GM23338 (cell line): ENCODE measurements at places on chromosomes 5 and 9.
A peak's percentile ranks its signal among the peaks of the same experiment; 100 is the strongest.

DNA sequence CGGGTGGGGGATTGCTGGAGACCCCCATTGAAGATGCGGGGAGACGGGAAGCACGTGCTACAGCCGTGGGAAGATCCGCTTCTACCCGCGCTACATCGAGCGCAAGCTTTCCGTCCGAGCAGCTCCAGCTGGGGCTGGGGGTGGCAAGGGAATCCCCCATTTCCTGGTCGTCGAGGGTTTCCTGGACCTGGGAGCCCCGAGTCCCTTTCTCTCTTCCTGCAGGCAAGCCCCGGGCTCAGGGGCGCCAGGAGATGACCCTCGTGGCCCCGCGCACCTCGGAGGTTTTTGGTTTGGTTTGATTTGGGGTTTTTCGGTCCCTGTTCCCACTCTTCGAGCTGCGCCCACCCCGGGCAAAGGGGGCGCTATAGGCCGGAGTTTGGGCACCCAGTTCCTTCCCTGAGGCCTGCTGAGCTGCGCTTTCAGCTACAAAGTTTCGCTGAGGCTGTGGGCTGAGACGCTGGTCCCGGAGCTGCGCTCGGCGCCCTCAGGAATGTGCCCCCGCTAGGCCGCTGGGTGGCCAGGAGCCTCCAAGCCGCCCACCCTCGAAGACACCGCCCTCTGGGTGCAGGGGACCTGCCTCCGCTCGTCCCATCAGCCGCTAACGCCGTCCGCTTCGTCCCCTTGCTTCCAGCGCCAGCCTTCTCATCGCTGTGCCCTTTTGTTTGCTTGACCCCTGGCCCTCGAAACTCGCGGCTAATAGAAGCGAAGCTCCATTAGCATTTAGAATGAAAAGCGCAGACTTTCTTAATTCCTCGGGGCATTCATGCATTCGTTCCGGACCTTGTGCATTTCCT lies 2.9 kb downstream of the NR4A3 start:
- H3K27me3 ChIP-seq: peaks cover 95% of the 10 kb centered on the region
- peaks cover 5% of the 10 kb centered on the region; the same call in 1 of the 2 replicates for H3K36me3 ChIP-seq
- peak overlapping the region; percentile 78 for H3K4me3 ChIP-seq
- H3K27ac ChIP-seq: no peak overlapping the region
- DNase-seq: peak; percentile 90
- peaks cover 46% of the 10 kb centered on the region for H3K4me1 ChIP-seq

DNA sequence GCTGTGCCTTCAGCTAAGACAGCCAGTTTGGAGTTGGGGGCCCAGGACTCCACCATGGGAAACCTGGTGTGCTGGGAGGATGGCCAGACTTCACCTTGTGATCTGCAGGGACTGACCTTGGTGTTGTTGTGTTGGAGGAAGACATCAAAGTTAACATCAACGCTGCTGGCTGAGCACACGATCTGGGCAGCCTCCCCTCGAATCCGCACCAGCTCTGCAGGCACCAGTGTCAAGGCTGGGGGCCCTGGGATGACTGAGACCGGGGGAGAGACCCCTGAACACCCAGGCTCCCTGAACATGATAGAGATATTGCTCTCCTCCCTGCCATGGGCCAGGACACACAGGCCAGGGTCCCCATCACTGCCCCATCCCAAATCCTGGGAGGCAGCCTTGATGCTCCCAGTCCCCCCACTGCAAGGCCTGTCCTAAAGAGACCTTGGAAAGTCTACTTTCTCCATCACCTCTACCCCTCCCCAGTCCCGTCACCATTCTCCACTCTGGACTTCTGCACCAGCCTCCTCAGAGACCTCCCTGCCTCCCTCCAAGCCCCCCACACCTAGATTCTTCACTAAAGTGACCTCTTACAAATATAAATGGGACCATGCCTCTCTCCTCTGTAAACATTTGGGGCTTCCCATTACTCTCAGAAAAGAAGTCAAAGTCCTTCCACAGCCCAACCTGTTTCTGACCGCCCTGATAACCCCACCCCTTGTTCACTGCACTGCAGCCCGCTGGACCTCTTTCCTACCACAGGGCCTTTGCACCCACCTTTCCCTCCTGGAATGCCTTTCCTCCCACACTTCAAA lies 8.2 kb downstream of the CSF1R start:
- H3K27ac ChIP-seq: no peak overlapping the region
- H3K27me3 ChIP-seq: no peaks in the 10 kb centered on the region
- peaks cover 12% of the 10 kb centered on the region for H3K4me1 ChIP-seq
- no peak for DNase-seq

GRCh38 chr5:174491265-174491664 lies 233.1 kb upstream of the MSX2 start:
- no peaks in the 10 kb centered on the region for H3K27me3 ChIP-seq
- no peak for DNase-seq
- no peaks in the 10 kb centered on the region for H3K4me1 ChIP-seq
- H3K4me3 ChIP-seq: no peak overlapping the region
- no peak overlapping the region for H3K27ac ChIP-seq
- H3K36me3 ChIP-seq: no peaks in the 10 kb centered on the region

- H3K27me3 ChIP-seq: no peaks in the 10 kb centered on the region
- no peak overlapping the region for H3K4me3 ChIP-seq
- H3K4me1 ChIP-seq: no peaks in the 10 kb centered on the region
- DNase-seq: no peak
- no peaks in the 10 kb centered on the region for H3K36me3 ChIP-seq
- no peak overlapping the region for H3K27ac ChIP-seq
These were observed 143.8 kb downstream of the MAST4 start for GRCh38 chr5:66739951-66740350.

- H3K4me3 ChIP-seq: no peak overlapping the region
- peaks cover 26% of the 10 kb centered on the region for H3K4me1 ChIP-seq
- H3K27me3 ChIP-seq: no peaks in the 10 kb centered on the region
- no peak for DNase-seq
- no peak overlapping the region for H3K27ac ChIP-seq
- no peaks in the 10 kb centered on the region for H3K36me3 ChIP-seq
These were observed 233.8 kb downstream of the GADD45G start for GRCh38 chr9:89838621-89839020.

GRCh38 chr9:116389541-116390302 lies 236.1 kb downstream of the PAPPA start:
- H3K27me3 ChIP-seq: no peaks in the 10 kb centered on the region
- no peaks in the 10 kb centered on the region for H3K36me3 ChIP-seq
- DNase-seq: no peak
- H3K27ac ChIP-seq: no peak overlapping the region
- no peak overlapping the region for H3K4me3 ChIP-seq

- H3K27me3 ChIP-seq: no peaks in the 10 kb centered on the region
- no peak overlapping the region for H3K4me3 ChIP-seq
- no peak for DNase-seq
- H3K27ac ChIP-seq: no peak overlapping the region
These were observed 7.8 kb downstream of the PHYHD1 start for GRCh38 chr9:128928624-128929023.

- no peak overlapping the region for H3K27ac ChIP-seq
- DNase-seq: no peak
- H3K4me1 ChIP-seq: peaks cover 5% of the 10 kb centered on the region; the same call in 1 of the 2 replicates
- no peak overlapping the region for H3K4me3 ChIP-seq
- no peaks in the 10 kb centered on the region for H3K36me3 ChIP-seq
These were observed 198.7 kb downstream of the C9orf50 start for GRCh38 chr9:129422032-129422842.

GRCh38 chr5:127834094-127834531 lies 130.9 kb downstream of the CCDC192 start:
- no peak for DNase-seq
- no peak overlapping the region for H3K4me3 ChIP-seq

GRCh38 chr5:132012371-132013005 lies 1.0 kb upstream of the ACSL6 start:
- peaks cover 8% of the 10 kb centered on the region; the same call in 1 of the 2 replicates for H3K4me1 ChIP-seq
- peaks cover 25% of the 10 kb centered on the region for H3K27me3 ChIP-seq
- H3K36me3 ChIP-seq: no peaks in the 10 kb centered on the region
- peak overlapping the region; percentile 78; the same call in 1 of the 2 replicates for H3K4me3 ChIP-seq
- H3K27ac ChIP-seq: no peak overlapping the region
- peak; percentile 88 for DNase-seq

DNA sequence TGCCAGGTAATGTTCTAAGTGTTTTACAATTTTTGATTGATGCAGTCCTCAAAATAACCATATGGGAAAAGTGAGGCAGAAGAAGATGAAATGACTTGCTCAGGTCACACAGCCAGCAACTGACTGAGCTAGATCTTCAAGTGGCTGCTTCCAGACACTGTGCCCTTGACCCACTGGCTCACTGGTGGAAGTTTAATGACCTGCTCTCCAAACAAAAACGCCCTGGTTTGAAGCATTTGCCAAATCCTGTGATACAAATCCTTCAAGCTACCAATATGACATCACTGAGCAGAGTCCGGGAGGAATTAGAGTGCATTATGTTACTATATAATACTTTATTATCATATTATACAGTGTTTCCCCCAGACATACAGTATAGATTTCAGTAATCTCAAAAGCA lies 459.4 kb downstream of the GADD45G start:
- H3K27ac ChIP-seq: no peak overlapping the region
- H3K36me3 ChIP-seq: no peaks in the 10 kb centered on the region
- H3K4me3 ChIP-seq: no peak overlapping the region
- H3K27me3 ChIP-seq: no peaks in the 10 kb centered on the region
- 0 out of 2 replicates have a peak, but pooled peaks cover 6% of the 10 kb centered on the region for H3K4me1 ChIP-seq

DNA sequence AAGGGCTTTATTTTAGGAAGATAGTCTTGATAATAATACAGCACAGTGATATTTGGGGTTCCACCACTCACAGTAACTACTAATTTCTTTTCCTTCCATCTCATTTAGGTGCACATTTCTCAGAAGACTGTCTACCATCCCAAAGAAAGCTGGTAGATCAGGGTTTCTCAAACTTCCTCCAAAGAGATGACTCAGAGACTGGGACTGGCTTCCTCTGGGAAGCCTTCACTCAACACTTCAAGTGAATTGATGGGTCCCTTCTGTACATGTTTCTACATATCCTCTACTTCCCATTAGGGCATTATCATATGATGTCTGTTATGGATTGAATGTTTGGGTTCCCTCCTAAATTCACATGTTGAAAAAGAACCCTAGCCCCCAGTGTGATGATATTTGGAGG lies 138.5 kb downstream of the SPOCK1 start:
- no peak for DNase-seq
- H3K4me1 ChIP-seq: peaks cover 5% of the 10 kb centered on the region; the same call in 1 of the 2 replicates
- H3K27ac ChIP-seq: no peak overlapping the region

DNA sequence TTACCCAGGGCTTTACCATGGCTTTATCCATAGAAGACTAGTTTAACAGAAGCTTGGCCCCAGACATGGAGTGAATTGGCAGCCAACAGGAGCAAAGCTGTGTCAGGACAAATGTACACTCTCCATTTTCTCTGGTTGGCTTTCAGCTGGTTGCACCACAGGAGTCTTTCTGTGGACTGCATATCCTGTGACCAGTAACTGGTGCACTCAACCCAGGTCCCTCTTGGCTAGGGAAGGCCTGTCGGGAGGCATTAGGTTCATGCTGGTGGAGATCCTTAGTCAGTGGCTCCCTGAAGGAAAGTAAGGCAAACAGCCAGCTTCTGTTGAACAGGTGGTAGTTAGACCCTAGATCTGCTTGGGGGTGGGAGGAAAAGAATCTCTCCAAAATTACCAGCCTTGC lies 146.9 kb upstream of the TLX3 start:
- H3K27ac ChIP-seq: no peak overlapping the region
- DNase-seq: peak; percentile 4
- no peak overlapping the region for H3K4me3 ChIP-seq

GRCh38 chr5:121963392-121963791 lies 1.6 kb downstream of the SRFBP1 start:
- DNase-seq: no peak
- H3K4me3 ChIP-seq: peak overlapping the region; percentile 75
- H3K4me1 ChIP-seq: peaks cover 11% of the 10 kb centered on the region

DNA sequence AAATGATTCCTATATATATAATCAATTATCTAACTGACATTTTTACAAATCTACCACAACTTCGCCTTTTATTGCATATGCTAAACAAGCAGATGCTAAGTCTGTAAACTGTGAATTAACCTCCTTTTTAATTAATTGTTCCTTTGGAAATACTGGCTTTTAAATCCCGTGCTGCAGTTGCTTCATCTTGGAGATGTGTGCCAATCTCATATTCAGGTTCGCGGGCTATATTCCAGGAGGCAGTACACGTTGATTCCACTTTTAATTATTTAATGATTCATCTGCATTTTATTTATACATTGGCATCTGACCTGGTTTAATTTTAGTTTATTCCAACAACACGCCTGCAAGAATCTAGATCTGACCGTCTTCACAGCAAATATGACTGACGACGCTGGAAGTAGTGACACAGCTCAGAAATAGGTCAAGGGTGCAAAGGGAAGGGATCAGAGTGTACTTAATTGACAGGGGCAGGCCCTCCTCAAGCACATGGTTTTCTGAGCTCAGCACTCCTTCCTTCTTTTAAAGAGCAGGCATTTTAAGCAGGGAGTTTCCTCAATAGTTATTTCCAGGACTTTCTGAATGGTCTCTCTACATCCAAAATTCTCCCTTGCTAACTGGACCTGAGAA lies 125.2 kb downstream of the GLIS3 start:
- H3K4me3 ChIP-seq: no peak overlapping the region
- H3K27me3 ChIP-seq: no peaks in the 10 kb centered on the region
- H3K27ac ChIP-seq: no peak overlapping the region
- H3K4me1 ChIP-seq: no peaks in the 10 kb centered on the region
- H3K36me3 ChIP-seq: no peaks in the 10 kb centered on the region

- no peak overlapping the region for H3K27ac ChIP-seq
- no peak overlapping the region for H3K4me3 ChIP-seq
- H3K36me3 ChIP-seq: peaks cover 18% of the 10 kb centered on the region
- no peak for DNase-seq
These were observed 3.0 kb downstream of the CLPTM1L start for GRCh38 chr5:1341863-1342262.

GRCh38 chr9:115391168-115391825 lies 273.3 kb upstream of the TNC start:
- H3K4me3 ChIP-seq: no peak overlapping the region
- H3K4me1 ChIP-seq: no peaks in the 10 kb centered on the region; the same call in 1 of the 2 replicates
- DNase-seq: no peak
- no peaks in the 10 kb centered on the region for H3K27me3 ChIP-seq
- H3K27ac ChIP-seq: no peak overlapping the region

DNA sequence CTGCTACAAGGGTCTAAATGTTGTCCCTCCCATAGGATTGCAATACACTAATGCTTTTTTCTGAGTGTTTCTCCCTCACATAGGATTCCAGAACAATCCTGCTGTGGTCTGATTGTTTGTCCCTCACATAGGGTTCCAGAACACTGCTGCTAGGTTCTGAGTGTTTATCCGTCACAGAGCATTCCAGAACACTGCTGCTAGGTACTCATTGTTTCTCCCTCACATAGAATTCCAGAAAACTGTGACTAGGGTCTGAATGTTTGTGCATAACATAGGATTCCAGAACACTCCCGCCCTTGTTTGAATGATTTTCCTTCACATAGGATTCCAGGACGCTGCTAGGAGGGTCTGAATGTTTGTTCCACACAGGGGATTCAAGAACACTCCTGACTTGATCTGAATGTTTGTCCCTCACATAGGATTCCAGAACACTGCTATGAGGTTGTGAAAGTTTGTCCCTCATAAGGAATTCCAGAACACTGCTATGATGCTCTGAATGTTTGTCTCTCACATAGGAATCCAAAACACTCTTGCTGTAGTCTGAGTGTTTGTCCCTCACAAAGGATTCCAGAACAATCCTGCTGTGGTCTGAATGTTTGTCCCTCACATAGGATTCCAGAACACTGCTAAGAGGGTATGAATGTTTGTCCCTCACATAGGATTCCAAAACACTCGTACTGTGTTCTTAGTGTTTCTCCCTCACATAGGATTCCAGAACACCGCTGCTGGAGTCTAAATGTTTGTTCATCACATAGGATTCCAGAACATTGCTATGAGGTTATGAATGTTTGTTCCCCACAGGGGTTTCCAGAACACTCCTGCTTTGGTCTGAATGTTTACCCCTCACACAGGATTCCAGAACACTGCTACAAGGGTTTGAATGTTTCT lies 213.5 kb downstream of the FOXD4L6 start:
- no peaks in the 10 kb centered on the region for H3K4me1 ChIP-seq
- peaks cover 30% of the 10 kb centered on the region for H3K36me3 ChIP-seq
- H3K27ac ChIP-seq: no peak overlapping the region
- H3K4me3 ChIP-seq: 0 out of 2 replicates have a peak overlapping the region, but pooled peaks have one; percentile 10
- DNase-seq: no peak
